ENCODE measurements at places on chromosomes 4 and X.

DNA sequence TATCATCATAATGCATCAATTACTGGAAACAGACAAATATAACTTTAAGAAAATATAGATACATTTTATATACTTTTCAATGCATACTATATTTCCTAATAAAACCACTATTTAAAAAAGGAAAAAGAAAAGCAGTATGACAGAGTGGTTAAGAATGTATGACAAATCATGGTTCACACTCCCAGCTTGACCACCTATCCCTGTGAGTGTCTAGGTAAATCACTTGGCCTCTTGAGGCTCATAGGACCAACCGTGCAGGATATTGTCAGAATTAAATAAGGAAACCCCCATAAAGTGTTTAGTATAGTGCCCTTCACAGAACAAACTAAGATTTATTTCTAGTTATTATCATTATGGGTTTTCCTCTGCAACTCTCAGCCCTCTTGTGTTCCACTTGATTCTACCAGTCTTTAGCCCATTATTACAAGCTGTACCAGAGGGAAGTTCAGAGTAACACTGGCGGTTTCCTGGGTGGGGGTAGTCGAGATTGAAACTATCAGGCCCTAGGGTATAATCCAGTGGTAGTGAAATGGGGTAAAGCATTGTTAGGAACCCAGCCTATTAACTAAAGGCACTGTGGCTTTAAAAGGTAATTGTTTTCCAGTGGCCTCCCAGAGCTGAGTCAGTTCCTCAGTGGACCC lies 55.5 kb upstream of the PAK3 start:
- no peak for DNase-seq

GRCh38 chrX:70219938-70220764 lies 14.3 kb upstream of the AWAT1 start:
- DNase-seq: no peak

DNA sequence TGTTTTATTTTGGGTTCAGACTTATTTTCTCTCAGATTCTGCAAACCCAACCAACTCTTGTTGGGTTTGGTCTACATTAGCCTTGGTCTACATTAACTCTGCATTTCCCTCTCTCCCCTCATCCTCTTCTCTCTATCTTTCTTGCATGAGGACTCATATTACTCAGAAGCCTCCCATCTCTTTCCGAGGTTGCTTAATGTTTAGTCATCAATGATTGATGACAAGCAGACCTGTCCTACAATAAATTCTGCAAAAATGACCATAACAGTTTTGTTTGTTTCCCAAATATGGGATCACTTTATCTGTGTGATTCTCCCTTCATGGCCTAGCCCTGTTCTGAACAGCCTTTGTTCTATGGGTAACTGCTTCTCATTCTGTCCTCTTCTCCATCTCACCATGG lies 75.2 kb downstream of the GABRB1 start:
- DNase-seq: no peak

DNA sequence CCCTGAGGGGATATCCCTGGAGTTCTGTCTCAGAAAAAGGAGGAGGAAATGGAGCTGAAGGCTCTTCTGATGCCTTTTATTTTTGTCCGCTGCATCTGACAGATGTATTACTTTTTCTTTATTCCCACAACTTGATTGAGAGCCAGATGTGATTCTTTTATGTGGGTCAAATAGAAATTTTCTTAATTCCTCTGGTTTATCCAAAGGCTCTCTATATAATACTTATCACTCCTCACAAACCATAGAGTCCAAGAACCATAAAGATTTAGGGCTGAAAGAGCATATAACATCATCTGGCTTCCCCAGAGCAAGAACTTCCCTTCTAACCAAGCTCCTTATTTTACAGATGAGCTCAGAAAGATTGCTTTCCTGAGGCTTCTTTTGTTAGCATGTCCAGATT lies 756.7 kb upstream of the FAM241A start:
- no peak for DNase-seq

GRCh38 chr4:183783306-183783705 lies 121.8 kb upstream of the STOX2 start:
- DNase-seq: no peak
